ENCODE measurements at places on chromosomes 2 and 18.

GRCh38 chr2:46008091-46008870 is 288.9 kb upstream of the EPAS1 start:
- no peak for DNase-seq

DNA sequence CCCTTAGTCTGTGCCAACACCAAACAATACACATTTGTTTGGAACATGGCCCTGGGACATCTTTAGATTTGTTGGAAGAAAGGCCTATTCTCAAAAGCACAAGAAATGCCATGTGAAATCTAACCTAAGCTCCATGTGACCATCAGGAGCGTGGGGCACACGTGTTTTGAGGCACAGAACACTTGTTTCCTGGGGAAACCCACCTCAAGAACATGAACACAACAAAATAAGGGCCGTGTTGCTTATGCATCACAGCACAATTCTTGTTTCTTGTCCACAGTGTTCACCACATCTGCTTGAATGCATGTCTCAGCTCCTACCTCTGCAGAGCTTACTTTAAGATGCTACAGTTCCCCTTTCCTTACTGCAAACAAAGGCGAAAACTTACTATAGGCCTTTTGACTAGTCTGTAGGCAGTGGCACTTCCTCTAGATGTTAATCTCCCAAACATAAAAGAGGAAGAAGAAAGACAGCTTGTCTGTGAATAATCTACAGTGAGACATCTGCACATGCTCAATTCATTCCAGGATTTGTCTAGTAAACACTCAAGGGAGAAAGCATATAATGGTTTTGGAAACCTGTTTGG is 165.0 kb downstream of the ANKRD44 start:
- DNase-seq, result peak; percentile 60

GRCh38 chr2:207767461-207768167 is 2.1 kb downstream of the FZD5 start:
- DNase-seq, result no peak

- DNase-seq, result no peak
Observed at GRCh38 chr2:215360596-215360995, 48.7 kb downstream of the ATIC start.

GRCh38 chr2:195711478-195711877 is 54.5 kb downstream of the SLC39A10 start:
- no peak for DNase-seq
